ENCODE measurements at places on chromosomes 5 and 9.
A peak's percentile ranks its signal among the peaks of the same experiment; 100 is the strongest.

- no peak for DNase-seq
These were observed at the start of gene GOLGA2 for GRCh38 chr9:128275198-128276007. GOLGA2 (minus strand) TSS chr9:128276007; CDS start chr9:128275976, 31 bp downstream.

GRCh38 chr5:114055318-114056184 lies 306.3 kb upstream of the KCNN2 start:
- DNase-seq = peak; percentile 30

- no peak for DNase-seq
These were observed 7.9 kb upstream of the FOXE1 start for GRCh38 chr9:97845130-97845529.

GRCh38 chr9:106707291-106707690 lies 155.7 kb upstream of the ZNF462 start:
- no peak for DNase-seq

Data from nucleus accumbens (tissue), 56 donors.